ENCODE measurements at places on chromosomes 16 and 17.

- no peak for DNase-seq
Measured at GRCh38 chr16:80123189-80123588, 417.6 kb upstream of the DYNLRB2 start.

- no peak for DNase-seq
Measured at GRCh38 chr16:50011707-50012106, 13.3 kb upstream of the CNEP1R1 start.

DNA sequence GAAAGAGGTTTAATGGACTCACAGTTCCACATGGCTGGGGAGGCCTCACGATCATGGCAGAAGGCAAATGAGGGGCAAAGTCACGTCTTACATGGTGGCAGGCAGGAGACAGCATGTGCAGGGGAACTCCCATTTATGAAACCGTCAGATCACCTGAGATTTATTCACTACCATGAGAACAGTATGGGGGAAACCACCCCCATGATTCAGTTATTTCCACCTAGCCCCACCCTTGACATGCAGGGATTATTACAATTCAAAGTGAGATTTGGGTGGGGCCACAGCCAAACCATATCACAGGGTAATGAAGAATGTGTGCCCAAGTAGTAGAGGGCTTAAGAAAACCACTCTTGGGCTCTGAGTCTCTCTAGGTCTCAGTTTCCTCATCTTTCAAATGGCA is 85.1 kb downstream of the PRKCB start:
- DNase-seq, result no peak

DNA sequence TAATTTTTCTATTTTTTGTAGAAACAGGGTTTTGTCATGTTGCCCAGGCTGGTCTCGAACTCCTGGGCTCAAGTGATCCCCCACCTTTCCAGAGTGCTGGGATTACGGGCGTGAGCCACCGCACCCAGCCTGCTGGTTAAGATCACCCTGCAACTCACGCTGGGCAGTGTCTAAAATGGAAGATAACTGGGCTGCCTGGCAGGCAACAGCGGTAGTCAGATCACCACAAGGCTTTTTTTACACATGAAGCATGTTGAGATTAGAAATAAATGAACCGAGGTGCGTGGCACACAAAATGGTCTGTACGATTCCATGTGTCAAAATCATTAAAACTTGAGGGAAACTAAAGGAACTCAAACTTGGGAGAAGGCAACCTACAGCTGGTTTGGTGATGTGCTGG is 26.7 kb downstream of the ZNF276 start:
- DNase-seq, result no peak

GRCh38 chr16:14028202-14028601 is 42.9 kb upstream of the MRTFB start:
- no peak for DNase-seq

- no peak for DNase-seq
Measured at GRCh38 chr17:15398291-15398690, 56.9 kb upstream of the TEKT3 start.

DNA sequence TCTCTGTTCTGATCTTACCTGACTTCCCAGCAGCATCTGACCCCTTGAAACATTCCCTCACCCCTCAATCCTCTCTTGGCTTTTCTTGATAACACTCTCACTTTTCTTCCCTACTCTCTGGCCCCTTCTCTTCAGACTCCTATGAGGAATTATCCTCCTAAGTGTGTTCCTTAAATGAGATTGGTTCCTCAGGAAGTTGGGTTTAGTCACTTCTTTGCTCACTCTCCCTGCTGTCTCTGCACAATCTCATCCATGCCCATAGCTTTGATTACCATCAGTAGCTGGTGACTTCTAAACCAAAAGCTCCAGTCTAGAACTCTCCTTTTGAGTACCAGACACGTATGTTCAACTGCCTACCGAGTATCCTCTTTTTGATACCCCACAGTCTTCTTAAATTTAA is 13.0 kb downstream of the MED24 start:
- no peak for DNase-seq

DNA sequence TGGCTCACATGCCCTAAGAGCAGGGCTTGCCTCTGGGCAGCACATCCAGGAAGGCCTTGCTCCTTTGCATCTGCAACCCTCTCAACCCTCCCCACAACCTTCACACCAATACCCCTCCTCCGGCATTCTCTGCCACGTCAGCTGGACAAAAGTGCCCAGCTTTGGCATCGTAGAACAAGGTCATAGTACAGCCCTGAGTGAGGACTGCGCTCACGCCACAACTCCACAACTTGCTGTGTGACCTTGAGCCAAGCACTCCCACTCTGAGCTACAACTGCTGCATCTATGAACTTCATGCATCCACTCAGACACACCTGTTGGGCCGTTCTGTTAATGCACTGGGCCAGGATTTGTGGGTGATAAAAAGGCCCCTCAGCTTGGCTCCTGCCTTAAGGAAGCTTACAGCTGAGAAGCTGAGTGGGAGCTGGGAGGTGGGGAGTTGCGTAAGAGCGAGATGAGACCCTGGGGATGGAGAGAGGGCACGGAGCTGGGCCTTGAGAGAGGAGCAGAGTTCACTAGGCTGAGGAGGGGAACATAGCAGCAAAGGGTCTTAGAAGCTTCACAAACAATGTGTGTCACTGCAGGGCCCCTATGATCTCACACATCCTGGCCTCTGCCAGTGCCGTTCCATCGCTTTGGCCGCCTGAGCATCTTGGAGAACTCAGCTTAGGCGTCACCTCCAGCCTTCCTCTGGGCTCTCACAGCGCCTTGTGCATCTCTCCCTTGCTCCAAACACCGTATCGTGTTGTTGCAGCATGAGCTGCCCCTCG is 8.6 kb upstream of the MRC2 start:
- DNase-seq, result no peak

GRCh38 chr17:72598695-72599094 is 477.9 kb downstream of the SOX9 start:
- no peak for DNase-seq

GRCh38 chr17:73613271-73614233 is 30.7 kb downstream of the SDK2 start:
- peak; percentile 84 for DNase-seq

DNA sequence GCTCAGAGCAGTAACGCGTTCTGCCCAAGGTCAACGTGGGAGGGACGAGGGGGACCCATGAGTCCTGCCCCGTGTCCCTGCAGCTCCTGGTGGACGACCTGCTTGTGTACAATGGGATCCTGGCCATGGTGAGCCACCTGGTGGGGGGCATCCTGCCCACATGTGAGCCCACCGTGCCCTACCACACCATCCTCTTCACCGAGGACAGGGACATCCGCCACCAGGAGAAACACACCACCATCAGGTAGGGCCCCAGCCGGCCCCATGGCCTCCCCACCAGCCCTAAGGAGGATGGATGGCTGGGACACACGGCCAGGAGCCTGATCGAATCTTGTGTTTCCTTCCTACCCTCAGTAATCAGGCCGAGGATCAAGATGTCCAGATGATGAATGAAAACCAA is 227.6 kb downstream of the KATNIP start:
- DNase-seq, result no peak

DNA sequence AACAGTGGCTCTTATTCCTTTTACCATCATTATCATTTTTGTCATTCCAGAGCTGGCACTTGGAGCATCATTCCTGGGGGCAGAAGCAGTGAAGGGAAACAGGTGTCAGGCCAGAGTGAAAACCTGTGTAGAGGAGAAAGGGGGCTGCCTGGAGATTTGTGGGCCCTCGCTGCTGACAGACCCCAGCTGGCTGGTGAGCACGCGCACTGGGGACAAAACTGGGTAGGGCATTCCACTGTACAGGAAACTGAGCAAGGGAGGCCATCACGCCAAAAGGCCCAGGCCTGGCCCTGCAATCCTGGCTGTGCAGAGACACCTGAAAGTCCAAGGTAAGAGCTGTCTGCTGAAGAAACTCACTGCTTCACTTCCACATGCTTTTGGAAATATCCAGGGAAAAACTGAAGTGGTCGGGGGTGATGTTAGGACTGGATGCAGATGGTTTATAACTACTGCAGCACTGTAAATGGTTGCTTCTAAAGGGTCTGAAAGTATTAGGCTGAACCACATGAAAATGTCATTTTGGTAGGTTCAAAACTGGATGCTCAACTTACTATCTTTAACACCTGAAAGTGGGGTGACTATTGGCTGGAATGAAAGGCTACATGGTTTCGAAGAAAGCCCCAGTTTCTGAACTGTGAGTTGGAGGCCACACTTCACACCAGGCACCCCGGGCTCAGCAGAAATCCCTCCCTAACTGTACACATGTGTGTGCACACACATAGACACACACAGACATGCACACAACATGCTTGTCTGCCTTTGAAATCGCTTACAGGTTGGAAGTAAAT is 225.0 kb downstream of the C16orf78 start:
- DNase-seq, result no peak

DNA sequence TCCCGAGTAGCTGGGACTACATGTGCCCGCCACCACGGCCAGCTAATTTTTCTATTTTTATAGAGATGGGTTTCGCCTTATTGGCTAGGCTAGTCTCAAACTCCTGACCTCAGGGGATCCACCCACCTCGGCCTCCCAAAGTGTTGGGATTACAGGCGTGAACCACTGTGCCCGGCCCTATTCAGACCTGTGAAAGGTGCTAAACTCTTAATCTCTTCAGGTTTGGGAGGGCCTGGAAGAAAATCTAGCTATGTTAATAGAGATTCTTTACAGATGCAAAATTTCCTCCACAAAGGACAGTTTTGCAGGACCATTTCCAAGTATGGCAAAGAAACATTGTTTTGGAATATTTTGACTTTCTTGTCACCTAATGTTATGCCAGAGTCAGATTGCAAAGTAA is 3.1 kb upstream of the PLA2G15 start:
- DNase-seq, result no peak

- DNase-seq, result no peak
Measured at GRCh38 chr17:13385481-13385911, 216.2 kb downstream of the HS3ST3A1 start.

DNA sequence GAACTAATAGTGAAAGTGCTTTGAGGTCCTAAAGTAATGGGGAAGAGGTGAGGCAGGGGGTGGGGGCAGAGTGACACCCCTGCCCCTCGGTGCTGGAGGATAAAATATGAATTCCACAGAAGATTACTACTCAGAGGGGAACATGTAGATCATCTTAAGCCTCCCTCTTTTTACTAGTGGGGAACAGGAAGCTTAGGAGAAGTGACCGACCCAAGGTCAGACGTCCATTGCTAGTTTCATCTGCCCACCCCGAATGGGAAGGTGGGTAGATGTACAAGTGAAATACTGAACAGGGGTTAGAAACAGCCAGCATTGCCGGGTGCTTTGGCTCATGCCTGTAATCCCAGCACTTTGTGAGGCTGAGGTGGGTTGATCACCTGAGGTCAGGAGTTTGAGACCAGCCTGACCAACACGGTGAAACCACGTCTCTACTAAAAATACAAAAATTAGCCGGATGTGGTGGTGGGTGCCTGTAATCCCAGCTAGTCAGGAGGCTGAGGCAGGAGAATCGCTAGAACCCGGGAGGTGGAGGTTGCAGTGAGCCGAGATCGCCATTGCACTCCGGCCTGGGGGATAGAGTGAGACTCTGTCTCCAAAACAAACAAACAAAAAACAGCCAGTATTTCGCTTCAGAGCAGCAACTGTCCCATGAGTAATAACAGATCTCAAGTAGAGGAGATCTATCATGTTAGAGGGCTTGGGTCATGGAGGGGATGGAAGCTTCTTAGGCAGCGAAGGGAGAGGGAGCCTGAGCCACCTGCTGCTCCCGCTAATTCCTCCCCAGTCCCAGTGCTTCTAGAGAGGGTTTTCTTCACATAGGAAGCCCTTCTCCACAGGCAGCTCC is 1.2 kb upstream of the NR1D1 start:
- DNase-seq, result no peak

DNA sequence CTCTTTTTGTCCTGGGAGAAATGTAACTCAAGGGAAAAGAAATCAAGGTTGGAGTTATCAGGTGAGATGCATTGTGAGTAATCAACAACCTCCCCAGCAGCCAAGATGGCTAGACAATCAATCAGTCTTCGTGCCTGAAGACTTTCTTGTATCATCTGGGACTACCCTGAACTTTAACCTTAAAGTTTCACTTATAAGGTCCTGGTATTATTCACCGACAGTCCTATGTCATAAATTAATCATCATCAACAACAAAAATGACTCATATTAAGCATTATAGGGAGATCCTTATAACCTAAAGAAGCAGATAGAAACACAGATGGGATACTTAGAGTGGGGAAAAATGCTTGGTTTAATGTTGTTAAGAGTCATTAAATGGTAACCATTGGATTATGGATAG is 7.7 kb upstream of the TEKT3 start:
- no peak for DNase-seq

- no peak for DNase-seq
Measured at GRCh38 chr16:58508671-58509251, 6.6 kb upstream of the SETD6 start.

DNA sequence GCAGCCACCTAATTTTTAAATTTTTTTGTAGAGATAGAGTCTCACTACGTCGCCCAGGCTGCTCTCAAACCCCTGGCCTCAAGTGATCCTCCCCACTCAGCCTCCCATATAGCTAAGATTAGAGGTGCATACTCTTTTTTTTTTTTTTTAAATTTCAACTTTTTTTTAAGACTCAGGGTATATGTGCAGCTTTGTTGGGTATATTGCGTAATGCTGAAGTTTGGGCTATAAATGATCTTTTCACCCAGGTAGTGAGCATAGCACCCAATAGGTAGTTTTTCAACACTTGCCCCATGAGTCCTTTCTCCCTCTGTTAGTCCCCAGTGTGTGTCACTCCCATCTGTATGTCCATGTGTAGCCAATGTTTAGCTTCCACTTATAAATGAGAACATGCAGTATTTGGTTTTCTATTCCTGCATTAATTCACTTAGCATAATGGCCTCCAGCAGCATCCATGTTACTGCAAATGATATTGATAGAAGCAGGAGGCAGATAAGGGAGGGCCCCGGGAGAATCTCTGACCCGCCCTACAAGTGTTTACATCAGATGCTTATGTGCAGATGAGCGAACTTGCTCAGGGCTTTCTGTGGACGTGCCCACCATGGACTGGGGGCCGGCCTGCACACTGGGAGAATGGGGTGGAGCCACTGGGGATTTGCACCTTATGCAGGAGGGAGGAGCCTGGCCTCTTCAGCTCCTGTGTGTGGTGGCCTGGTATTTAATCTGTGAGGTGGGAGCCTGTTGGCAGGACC is 110.3 kb upstream of the ZKSCAN2 start:
- no peak for DNase-seq

- peak; percentile 47 for DNase-seq
Measured at GRCh38 chr16:49590166-49590871, 216.7 kb downstream of the C16orf78 start.

GRCh38 chr16:10944249-10945064 is at the start of gene CLEC16A:
TSS of gene CLEC16A (plus strand) at chr16:10944564. CDS start at chr16:10944718, 154 bp downstream.
- DNase-seq, result peak; percentile 98

All from retina (tissue), 1 donor.